ENCODE measurements at places on chromosomes 12 and 14. TPM values are rescaled to one million over a fixed set of nuclear protein-coding genes. Genes with fewer than 3 reads are reported as not detected.

DNA sequence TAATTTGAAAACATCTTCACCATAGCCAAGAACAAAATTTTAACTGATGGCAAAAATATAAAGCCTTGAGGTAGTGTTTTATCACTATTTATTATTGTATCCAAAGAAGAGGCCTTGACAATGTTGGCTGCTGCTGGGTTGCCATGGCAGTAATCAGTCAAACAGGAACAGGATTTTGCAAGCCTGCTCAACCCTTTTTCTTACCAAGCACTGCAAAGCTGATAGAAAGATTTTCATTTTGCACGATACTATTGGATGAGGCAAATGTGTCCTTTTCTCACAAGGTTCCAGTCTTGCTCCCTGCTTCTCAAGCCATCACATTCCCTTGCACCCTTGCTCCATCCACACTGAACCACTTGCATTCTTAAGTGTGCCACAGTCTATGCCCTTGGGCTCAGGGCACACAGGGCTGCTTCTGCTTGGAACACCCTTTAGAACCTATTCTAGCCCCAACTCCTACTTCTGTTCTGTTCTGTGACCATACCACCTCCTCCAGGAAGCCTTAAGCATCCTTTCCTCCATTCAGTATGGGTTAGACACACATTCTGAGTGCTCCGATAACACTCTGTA is 76.5 kb upstream of the AMIGO2 start:
- H3K4me1 ChIP-seq = peaks cover 40% of the 10 kb centered on the region
- H3K27me3 ChIP-seq = no peaks in the 10 kb centered on the region
- no peak for DNase-seq
- H3K4me3 ChIP-seq = no peak overlapping the region

The CLEC2D gene
- total RNA-seq = 199 TPM

- no peak for DNase-seq
- H3K36me3 ChIP-seq = no peaks in the 10 kb centered on the region
- H3K4me1 ChIP-seq = peaks cover 15% of the 10 kb centered on the region
- no peak overlapping the region for H3K4me3 ChIP-seq
- H3K27ac ChIP-seq = no peak overlapping the region
These were observed 2.5 kb upstream of the CACNA2D4 start for GRCh38 chr12:1920971-1921370.

GRCh38 chr12:13039328-13039956 is 4.7 kb upstream of the FAM234B start:
- H3K4me1 ChIP-seq = peaks cover 4% of the 10 kb centered on the region
- no peak overlapping the region for H3K4me3 ChIP-seq
- H3K36me3 ChIP-seq = no peaks in the 10 kb centered on the region
- H3K27me3 ChIP-seq = peaks cover 3% of the 10 kb centered on the region
- H3K27ac ChIP-seq = no peak overlapping the region
- DNase-seq = no peak

DNA sequence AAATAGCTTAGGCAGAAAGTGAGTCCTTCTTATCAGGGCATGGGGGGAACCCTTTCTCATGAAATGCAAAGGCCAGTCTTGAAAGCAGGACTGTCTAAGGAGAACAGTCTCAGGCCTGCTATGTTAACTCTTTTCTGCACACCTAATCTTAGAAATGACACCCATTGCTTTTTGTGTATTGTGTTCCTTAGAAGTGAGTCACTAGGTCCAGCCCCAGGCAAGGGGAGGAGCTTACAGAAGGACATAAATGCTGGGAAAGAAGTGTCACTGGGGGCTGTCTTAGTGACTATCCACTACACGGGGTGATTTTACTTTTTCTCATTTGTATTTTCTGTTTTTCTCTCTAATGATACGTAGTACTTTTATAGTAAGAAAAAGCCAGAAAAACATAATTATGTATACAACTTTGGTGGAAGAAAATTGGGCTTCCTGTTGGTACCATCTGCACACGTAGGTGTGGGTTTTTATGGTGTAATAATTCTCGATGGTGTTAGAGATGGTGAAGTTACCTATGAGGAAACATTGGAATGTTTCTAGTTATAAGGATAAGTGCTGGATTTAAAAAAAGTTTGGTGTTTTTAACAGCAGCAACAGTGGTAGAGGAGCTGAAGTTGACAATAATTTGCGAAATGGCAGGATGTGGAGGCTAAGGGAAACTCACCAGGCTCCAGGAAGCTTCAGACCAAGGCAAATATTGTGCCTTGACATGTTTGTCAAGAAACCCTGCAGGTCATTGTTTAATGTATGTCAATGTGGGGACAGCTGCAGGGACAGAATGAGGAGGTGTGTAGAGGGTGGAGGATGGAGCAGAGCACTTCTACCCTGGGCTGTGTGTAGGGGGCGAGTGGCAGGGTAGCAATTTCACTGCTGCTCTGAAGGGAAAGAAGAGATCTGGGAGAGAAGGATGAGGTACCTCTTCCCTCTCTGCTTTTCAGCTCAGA is 214.9 kb downstream of the KTN1 start:
- no peak overlapping the region for H3K4me3 ChIP-seq
- no peaks in the 10 kb centered on the region for H3K27me3 ChIP-seq
- H3K36me3 ChIP-seq = no peaks in the 10 kb centered on the region
- no peak overlapping the region for H3K27ac ChIP-seq
- peak; percentile 38 for DNase-seq

- no peak overlapping the region for H3K4me3 ChIP-seq
- no peak for DNase-seq
- H3K27ac ChIP-seq = no peak overlapping the region
These were observed 7.5 kb downstream of the NTF3 start for GRCh38 chr12:5439371-5439771.

DNA sequence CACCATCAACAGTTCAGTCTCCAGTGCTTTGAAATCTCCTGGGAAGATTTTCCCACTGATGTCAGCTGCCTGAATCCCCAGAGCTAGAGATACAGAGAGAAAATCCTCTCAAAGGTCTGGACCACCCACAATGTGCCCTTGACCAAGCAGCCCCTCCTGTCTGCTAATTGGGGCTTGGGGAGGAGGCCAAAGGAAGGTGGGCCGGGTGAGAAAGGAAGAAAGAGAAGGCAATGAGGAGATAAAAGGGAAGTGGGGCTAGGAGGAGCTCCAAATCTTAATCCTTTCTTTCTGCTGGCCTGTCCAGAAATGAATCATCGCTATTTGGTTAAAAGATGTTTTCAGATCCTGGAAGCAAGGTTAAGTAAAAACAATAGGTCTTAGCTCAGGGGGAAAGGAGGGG is 322.9 kb downstream of the BCL11B start:
- H3K4me3 ChIP-seq = no peak overlapping the region
- no peak overlapping the region for H3K27ac ChIP-seq
- H3K27me3 ChIP-seq = no peaks in the 10 kb centered on the region
- DNase-seq = no peak
